ENCODE measurements at places on chromosomes 4 and X.

DNA sequence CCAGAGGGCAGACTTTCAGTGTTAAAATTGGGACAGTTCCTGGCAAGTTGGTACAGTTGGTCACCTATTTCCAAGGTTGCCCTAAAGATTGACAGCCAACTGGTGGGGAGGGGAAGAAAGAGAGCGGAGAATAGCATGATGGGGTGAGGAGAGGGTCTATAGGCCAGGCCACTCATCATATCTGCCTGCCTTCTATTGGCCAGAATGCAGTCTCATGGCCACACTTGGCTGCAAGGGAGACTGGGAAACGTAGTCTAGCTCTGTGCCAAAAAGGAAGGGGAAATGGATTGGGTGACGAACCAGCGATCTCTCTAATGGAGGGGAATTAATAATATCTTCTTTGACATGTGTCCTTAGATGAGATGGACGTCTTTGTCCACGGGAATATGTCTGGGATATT, 197.4 kb upstream of the ATP6AP2 start:
- DNase-seq: no peak

- DNase-seq: no peak
Observed at GRCh38 chr4:147360301-147360700, 120.6 kb upstream of the EDNRA start.

DNA sequence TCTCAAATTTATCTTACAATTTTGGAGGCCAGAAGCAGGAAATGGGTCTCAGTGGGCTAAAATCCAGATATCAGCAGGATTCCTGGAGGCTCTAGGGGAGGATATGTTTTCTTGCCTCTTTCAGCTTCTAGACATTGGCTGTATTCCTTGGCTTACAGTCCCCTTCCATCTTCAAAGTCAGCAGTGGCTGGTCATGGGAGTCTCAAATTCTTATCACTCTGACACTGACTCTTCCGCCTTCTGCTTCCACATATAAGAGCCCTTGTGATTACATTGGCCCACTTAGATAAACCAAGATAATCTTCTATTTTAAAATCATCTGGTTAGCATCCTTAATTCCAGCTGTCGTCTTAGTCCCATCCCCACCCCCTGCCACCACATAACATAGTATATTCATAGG, 113.0 kb downstream of the PCDH7 start:
- no peak for DNase-seq

GRCh38 chr4:160611181-160611580, 1508.3 kb downstream of the RAPGEF2 start:
- DNase-seq: no peak

DNA sequence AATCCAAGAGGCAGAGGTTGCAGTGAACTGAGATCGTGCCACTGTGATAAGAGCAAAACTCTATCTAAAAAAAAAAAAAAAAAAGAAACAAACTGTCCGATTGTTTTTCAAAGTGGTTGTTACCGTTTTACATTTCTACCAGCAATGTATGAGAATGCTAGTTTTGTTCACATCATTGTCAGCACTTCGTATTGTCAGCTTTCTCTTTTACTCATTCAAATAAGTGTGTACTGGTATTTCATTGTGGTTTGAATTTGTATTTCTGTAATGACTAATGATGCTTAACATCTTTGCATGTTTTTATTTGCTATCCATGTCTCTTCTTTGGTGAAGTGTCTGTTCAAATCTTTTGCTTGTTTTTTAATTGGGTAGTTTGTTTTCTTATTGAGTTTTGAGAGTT, 65.8 kb downstream of the GPR101 start:
- DNase-seq: no peak

GRCh38 chr4:1720163-1720983, 750 bp downstream of the TMEM129 start:
- DNase-seq: peak; percentile 38

DNA sequence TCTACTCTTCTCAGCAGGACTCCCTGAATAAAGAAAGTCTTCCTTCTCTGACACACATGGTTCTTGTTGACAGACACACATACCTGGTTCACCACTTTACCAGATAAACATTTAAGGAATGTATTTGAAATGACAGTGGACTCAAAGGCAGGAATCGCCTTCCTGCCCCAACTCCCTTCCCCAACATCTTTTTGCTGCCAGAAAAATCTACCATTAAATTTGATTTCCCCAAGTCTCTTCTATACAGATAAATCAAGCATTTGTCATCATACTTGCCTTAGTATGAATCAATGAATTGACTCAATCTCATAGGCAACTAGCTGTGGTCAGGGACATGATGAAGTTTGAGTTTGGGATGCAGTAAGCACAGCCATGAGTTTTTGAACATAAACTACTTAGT, 23.3 kb upstream of the ANXA5 start:
- DNase-seq: no peak

DNA sequence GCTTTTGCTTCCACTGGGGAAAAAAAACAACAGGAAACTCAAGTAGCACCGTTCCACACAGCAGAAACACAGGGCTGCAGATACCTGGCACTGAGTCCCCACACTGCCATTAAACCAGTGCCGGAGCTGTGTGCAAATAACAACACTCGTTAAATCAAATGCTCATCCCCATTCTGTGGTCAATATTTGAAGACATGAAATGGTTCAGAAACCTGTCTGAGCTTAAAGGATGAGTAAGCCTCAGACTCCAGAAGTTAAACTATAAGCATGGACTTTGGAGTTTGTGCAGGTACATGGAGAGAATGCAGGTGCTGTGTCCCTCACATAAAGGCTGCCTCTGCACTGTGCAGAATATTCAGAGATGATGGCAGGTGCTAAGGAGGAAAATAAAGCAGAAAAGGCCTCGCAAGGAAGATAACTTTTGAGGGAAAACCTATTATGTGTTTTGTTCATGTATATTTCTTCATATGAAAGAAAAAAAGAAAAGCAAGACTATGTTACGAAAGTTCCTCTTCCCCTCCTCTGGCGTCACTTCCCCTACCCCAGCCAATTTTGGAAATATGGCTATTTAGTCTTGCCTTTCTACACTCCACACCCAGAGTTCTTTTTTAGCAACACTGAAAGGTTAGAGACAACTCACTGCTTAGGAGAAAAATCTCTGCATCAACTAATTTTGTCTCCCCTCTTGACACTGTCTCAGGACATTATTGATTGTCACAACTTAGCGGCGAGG, 4.6 kb downstream of the MPP1 start:
- no peak for DNase-seq

- no peak for DNase-seq
Observed at GRCh38 chr4:726235-726787, 20.7 kb downstream of the PCGF3 start.

GRCh38 chr4:102554482-102554881, 53.3 kb downstream of the NFKB1 start:
- no peak for DNase-seq

- DNase-seq: no peak
Observed at GRCh38 chr4:77220828-77221613, 64.0 kb downstream of the CCNG2 start.

GRCh38 chr4:173334891-173335752, 964 bp upstream of the HMGB2 start:
- peak; percentile 12 for DNase-seq

DNA sequence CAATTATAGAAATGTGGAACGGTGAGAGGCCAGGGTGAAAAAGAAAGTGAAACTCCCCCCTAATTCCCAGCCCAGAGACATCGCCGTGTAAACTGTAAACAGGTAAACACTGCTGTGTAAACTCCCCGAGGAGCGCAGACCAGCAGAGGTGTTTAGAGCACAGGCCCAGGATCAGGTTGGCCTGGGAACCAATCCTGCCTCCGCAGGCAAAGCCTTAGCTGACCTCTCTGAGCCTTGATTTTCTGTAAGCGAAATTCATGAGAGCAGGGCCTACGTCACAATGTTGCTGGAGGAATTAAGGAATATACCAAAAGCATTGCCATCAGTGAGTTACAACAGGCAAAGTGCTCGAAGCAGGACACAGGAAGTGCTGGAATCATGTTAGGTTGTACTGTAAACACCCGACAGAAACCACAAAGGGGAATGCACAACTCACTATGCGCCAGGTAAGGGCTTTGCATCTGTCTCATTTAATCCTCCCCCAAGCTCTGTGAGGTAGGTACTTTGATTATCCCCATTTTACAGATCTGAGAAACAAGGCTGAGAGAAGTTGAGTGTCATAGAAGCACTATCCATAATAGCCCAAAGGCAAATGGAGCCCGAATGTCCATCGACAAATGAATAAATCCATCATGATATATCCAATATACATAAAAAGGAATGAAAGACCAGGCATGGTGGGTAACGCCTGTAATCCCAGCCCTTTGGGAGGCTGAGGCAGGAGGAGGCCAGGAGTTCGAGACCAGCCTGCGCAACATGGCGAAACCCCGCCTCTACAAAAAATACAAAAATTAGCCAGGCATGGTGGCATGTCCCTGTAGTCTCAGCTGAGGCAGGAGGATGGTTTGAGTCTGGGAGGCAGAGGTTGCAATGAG, 30.7 kb upstream of the KIAA0232 start:
- DNase-seq: no peak

GRCh38 chr4:179831274-179831673, 2389.0 kb upstream of the AGA start:
- DNase-seq: no peak

DNA sequence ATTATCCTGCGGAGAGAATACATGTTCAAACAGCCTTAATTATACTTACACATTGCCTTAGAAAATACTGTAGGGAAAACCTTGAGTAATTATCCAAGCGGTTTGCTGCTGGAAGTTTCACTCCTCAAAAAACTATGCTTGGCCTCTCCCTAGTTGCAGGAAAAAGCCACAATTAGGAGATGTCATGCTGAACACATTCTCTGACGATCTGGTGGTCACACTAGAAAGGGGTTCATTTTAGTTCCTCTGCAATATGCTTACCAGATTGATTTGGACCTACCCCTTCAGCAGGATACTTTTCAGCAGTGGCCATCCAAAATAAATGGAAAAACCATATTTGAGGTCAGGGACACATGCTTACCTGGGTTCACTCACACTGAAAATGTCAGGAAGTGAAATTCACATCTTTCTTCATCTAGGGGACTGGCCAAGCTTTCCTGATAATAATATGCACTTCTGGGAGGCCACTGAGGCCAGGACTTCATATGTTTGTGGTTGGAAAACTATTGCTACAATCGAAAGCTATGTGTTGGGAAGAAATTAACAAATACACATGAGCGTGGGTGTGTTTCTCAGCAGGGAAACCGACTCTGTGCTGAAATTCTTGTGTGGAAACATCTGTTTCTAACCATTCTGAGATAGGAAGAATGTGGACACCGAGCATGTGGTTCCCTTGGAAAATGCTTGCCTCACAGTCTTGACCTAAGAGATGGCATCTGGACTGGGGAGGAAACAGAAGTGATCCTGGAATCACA, 68.8 kb downstream of the ATXN3L start:
- DNase-seq: no peak

DNA sequence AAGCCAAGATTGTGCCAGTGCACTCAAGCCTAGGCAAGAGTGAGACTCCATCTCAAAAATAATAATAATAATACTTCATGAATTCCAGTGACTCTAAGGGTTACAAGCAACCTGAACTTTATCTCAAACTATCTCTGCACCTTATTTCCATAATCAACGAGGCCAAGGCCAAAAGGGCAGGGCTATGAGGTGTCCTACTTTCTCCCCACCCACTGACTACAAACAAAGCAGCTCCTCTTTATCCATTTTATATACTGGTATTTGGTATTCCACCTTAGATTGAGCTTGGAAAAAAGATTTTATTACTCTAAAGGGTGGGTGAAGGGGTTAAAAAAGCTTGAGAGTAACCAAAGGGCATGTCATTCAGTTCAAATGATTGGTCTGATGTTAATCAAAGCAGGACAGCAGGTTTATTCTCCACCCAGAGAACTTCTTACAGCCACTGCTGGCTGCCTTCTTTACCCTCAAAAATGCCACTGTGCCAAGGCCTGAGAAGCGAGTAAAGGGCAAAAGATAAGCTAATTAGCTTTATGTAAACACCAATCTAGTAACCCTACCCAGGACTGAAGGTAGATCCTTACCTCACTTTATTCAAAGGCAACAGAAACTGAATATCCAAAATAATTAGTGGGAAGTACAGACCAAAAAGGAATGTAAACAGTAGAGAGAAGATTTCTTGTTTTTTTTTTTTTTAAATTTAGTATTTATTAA, 28.2 kb downstream of the APOO start:
- no peak for DNase-seq

DNA sequence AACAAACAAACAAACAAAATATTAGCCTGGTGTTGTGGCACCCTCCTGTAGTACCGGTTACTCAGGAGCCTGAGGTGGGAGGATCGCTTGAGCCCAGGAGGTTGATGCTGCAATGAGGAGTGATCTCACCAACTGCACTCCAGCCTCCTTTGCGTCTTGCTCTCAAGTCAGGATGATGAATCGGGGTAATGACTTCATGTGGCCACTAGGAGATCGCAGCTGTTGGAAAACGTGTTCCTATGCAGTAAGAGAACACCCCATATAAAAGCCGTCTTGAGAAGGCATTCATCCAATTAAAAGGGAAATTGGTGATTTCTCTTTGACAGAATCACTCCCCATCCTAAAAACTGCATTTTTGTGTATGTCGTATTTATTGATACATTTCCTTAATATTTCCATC, 6.9 kb downstream of the CCNB3 start:
- DNase-seq: no peak

- DNase-seq: no peak
Observed at GRCh38 chr4:11232015-11232414, 196.7 kb downstream of the HS3ST1 start.

GRCh38 chrX:1442724-1443367, 9.9 kb downstream of the ASMTL start:
- DNase-seq: no peak

DNA sequence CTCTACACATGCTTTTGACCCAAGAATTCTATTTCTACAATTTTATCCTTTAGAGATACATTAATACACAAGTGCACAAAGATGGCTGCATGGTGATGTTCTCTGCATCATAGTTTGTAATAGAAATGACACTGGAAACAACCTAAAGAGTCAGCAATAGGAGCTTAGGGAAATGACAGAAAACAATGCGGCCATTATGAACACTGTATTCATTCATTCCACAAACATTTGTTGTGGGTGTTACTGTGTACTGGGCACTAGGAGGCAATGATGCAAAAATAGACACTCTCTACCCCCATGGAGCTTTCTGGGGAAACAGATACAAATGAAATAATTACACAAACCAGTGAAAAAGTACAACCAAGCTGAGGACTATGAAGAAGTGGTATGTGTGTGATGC, 32.0 kb downstream of the IDS start:
- DNase-seq: no peak

DNA sequence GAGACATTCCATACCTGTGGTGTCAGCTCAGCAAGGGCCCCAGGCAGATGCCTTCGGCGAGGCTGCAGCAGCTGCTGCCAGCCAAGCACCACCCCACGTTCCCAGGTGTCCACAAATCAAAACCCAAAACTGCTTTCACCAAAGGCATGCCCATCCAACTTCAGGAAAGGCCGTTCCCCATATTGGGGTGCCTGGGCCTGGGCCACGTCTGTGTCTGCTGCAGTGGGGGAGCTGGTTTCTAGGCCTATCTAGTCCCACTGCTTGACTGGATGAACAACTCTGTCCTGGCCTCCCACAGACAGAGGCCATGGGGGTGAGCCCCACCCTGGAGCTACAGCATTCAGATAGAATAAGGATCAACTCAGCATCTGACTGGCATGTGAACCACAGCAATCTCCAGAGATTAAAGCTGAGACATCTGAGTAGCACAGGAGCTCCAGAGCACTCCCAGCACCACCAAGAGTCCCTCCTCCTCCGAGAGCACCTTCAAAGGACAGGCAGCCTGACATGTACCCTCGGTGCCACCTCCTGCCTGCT, 37.0 kb downstream of the NAT8L start:
- no peak for DNase-seq

- no peak for DNase-seq
Observed at GRCh38 chr4:55907469-55907868, 41.3 kb upstream of the CEP135 start.
